Breast epithelium (tissue), 4 donors: ENCODE measurements at places on chromosomes 2 and 18. TPM values are rescaled to one million over a fixed set of nuclear protein-coding genes. Genes with fewer than 3 reads are reported as not detected.

GRCh38 chr18:29855637-29856036 is 1186.9 kb downstream of the DSC3 start:
- no peak for DNase-seq

- DNase-seq: no peak
Observed at GRCh38 chr2:63081404-63081803, 30.8 kb downstream of the OTX1 start.

DNA sequence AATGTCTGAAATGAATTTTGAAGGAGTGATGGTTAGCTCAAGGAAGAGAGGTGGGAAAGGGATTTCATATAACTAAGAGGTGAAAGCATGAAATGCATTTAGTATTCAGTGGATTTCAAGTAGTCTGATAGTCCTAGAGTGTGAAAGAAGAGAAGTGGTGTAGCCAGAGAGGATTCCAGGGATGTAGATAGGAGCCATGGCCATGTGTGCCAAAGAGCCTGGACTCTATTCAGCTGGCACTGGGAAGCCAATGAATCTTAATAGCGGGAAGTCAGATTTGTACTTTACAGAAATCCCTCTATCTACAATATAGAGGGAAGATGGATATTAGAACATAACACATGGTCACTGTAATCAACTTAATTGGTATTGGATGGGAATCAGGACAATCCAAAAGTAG is 8.3 kb upstream of the BOLL start:
- no peak for DNase-seq

GRCh38 chr2:240310645-240311044 is 124.8 kb upstream of the GPC1 start:
- peak; percentile 33 for DNase-seq

- DNase-seq: no peak
Observed at GRCh38 chr2:151906633-151906998, 78.4 kb upstream of the ARL5A start.

DNA sequence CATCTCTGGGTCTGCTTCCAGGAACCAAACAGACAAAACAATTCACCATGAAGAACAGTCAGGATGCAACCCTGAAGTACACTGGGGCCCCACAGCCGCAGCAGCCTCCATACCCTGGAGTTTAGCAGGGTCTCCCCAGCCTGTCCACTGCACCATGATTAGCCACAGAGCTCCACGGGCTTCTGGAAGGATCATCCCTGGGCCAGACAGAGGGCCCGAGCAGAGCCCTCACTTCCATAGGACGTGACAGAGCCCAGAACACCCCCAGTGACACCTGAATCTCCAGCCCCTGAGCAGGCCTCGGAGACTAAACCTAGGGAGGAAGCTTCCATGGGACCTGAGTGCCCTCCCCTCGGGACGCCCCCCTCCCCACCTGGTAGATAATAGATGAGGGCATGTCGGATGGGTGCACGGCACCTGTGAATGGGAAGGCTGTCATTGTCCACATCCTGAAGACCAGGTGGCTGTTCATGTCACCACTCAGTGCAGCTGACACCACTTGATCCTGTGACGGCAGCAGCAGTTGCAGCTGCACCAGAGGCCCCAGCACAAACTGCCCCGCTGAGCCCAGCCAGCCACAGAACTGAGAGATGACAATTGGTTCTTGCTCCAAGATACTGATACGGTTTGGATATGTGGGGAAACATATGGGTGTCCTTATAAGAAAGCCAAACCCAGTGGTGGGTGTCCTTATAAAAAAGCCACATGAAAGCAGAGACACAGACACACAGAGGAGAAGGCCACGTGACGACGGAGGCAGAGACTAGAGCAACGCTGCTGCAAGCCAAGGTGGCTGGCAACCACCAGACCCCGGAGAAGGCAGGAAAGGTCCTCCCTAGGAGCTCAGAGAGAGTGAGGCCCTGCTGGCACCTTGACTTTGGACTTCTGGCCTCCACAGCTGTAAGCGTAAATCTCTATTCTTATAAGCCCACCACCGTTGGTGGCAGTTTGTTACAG is 23.2 kb downstream of the KIF1A start:
- DNase-seq: no peak

RFTN2 gene
- 2.3 TPM for total RNA-seq

UNC50 gene
- 75.2 TPM for total RNA-seq

DNA sequence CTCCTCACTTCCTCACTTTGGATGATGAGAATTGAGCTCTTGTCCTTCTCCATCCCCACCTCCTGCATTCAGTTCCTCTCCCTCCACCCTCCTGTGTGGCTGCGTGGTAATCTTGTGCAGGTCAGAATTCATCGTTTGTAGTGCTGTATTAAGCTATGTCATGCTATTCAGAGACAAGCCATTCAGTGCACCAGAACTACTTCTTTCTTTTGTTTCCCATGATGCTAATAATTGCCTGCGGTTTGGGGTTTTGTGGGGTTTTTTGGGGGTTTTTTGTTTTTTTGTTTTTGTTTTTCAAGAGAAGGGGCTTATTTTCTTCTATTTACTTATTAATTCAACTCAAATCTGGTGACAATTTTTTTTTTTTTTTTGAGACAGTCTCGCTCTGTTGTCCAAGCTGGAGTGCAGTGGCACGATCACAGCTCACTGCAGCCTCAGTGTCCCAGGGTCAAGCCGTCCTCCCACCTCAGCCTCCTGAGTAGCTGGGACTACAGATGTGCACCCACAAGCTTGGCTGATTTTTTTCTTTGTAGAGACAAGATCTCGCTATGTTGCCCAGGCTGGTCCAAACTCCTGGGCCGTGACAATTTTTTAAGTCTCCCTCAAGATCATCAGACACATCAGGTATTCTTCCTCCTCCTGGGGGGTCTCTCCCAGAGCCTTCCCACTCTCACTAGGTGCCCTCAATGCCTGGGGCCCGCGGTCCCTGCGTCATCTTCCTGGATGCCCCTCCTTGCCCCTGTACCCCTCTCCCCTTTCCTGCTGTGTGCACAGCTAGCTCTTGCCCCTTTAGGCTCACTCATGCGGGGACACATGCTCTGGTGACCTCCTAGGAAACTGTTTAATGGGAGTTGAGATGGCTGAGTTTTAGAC is 37.8 kb downstream of the MAL start:
- no peak for DNase-seq

PPM1G gene
- 46.2 TPM for total RNA-seq

CRYBA2 gene
- total RNA-seq: not detected

DNA sequence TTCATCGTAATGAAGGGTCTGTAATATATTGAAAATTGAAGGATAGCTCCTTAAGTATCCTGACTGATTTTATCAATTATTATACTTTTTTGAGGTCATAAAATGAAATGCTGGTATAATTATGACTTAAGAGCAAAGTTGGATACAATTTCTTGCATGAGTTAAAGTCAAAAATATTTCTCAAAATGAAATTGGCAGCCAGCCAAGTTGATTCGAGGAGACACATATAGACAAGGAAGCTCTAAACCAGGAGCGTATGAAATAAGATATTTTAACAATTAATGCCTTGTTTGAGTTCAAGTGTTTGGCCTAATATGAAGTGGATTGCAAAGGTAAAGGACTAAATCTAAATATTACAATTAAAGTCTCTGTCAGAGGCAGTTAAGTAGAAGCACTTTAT is 260.4 kb upstream of the DSEL start:
- no peak for DNase-seq

GRCh38 chr2:25981596-25982272 is 563 bp downstream of the KIF3C start:
- no peak for DNase-seq

DNA sequence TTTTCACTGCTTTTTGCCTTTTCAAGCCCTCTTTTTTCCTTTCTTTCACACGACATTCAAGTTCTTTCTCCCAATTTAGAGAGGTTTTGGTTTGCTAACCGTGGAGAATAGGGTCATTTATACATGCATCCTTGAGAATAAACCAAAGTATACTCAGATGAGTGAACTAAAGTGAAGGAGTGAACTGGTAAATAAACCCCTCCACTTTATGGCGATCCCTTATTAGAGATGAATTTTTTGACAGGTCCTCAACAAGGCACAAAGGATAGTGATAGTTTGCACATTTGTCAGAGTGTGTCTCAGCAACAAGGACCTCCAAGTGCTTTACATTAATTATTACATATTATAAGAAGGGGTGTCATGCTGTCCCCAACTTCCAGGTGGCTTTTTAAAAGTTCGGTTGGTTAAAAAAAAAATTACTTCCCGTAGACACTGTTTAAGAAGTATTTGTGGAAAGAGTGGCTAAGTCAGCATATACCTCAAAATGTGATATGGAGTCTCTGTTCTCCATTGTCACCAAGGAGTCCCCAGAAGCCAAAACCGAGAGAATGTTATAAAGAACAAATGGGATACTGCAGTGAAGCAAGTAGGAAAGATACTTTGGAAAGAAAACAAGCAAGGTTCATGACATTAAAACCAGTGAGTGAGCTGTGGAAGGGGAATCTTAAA is 1.7 kb upstream of the SLC40A1 start:
- no peak for DNase-seq

DNA sequence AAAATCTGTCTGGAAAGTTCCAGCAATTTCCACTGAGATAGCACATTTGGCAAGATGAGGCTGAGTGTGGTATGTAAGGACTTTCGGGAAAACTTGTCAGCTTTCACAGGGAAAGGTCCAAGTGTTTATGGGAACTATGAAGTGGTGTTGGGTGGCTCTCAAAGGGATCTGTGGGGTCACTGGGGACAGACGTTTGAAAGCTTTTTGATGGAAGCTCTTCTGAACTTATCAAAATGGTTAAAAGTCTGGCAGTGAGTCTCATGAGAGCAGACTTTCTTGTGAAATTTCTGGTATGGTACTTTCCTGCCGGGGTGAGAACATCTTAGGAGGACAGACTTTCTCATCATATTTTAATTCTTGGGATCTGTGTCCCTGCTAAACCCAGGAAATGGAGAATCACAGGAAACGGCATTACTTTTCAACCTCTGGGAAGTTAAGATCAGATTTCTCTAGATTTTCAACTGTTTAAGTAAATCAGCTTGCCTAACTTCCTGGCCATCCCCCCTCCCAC is 546.3 kb upstream of the ZEB2 start:
- no peak for DNase-seq

- no peak for DNase-seq
Observed at GRCh38 chr2:145421841-145422240, 901.9 kb upstream of the ZEB2 start.

GRCh38 chr2:120394764-120395163 is 48.8 kb downstream of the INHBB start:
- DNase-seq: no peak

TFPI gene
- 105 TPM for total RNA-seq

GRCh38 chr2:120568975-120569268 is 166.7 kb upstream of the GLI2 start:
- no peak for DNase-seq

DNA sequence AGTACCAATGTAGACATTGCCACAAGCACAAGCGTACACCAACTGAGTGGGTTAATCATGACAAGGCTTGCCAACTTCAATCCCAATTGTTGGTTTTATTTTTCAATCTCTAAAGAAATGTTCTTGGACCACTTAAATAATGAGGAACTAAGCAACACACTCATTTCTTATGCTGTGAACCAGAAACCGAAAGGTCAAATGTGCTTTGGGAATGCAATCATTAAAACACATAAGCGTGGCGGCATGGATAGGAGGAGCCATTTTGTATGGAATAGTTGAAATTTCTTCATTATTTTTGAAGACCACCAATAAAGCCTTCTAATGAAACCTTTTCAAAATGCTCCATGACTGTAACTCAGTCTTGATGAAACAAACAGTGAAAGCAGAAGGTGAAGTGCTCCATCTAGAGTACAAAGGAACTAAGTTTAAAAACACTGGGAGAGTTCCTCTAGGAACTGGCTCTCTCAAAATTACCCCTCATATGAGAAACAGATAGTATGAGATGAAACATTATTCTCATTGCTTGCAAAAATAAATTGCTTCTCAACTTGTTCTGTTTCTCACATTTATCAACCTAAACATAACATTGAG is 113.2 kb upstream of the CHST9 start:
- no peak for DNase-seq

DSG1 gene
- not detected for total RNA-seq

MREG gene
- total RNA-seq: 16.1 TPM

GRCh38 chr2:217938036-217938435 is 64.8 kb downstream of the TNS1 start:
- DNase-seq: no peak

TMEM178A gene
- total RNA-seq: 1.9 TPM

DNA sequence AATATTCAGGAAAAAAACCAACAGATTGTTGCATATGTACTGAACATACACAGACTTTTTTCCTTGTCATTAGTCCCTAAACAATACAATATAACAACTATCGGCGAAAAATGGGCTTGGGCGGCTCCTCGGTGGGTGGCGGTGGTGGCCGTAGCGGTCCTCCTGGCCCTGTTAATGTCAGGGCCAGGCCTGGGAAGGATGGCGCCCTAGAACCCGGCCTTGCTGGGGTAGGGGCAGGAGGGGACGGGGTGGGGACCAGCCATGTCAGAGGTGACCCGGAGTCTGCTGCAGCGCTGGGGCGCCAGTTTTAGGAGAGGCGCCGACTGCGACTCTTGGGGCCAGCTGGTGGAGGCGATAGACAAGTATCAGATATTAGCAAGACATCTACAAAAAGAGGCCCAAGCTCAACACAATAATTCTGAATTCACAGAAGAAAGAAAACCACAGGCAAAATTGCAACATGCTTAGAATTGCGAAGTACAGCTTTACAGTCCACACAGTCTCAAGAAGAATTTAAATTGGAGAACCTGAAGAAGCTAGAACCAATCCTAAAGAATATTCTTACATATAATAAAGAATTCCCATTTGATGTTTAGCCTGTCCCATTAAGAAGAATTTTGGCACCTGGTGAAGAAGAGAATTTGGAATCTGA is 36.5 kb downstream of the ROCK2 start:
- DNase-seq: no peak

DNA sequence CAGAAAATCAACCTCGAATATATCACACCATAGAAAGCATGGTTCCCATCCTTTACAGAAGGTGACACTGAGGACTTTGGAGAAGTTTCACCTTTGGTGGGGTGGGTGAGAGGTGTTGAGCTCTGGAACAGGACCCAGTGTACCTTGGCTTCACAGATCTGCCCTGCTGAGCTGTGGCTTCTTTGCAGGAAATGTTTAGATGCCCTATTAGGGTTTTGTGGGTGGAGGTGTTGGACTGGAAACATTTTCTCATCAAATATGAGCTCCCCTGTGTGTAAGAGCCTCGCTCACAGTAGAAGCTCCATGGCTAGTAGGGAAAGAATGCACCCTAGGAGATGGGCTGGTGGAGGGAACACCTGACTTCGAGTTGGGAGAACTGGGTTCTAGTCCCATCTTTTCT is 55.6 kb downstream of the RPL37A start:
- DNase-seq: no peak

GRCh38 chr2:235854276-235854675 is 313.9 kb downstream of the GBX2 start:
- DNase-seq: no peak
